Activated T-cell treated with anti-CD3 and anti-CD28 coated beads, Interleukin-2, amount 50 U/mL, for 48 hours (primary cell): ENCODE measurements at places on chromosomes 3 and 15.
A peak's percentile ranks its signal among the peaks of the same experiment; 100 is the strongest.

GRCh38 chr15:40344631-40345120 lies 3.9 kb upstream of the CCDC9B start:
- DNase-seq, result peak; percentile 76

GRCh38 chr15:72176159-72176558 lies 21.4 kb downstream of the GRAMD2A start:
- DNase-seq, result no peak

- DNase-seq, result peak; percentile 25
Observed at GRCh38 chr3:72134989-72135451, 350.1 kb upstream of the PROK2 start.

GRCh38 chr3:14428087-14429033 lies 26.0 kb downstream of the SLC6A6 start:
- peak; percentile 50 for DNase-seq

GRCh38 chr15:84922530-84922929 lies 38.1 kb downstream of the SLC28A1 start:
- DNase-seq, result no peak

DNA sequence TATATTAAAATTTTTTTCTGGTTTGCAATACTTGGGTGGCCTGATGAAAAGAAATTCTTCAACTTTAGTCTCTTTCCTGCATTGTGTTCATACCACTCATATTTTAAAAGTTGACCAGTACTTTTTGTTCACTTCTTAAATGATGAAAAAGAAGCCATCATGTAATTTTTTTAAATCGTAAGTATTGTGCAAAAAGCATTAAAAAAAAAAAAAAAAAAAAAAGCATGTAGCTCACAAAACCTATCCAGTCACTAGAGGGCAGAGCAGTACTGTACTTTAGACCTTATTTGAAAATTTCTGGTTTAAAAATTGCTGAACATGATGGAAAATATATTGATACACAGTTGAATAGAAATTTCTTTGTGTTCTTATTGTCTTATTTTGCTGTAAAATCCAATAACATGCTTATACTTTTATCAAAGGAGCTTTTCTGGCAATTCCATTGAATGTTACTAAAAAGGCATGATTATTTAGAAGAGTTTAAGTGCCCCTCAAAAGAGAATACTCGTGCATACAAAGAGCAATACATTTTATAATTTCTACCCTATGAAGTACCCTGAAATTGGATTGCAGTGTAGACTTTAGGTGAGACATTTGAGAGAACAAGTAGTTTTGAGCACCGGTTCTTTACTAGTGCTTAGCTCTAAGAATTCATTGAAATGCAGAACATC lies 137.7 kb downstream of the BBX start:
- DNase-seq, result no peak

DNA sequence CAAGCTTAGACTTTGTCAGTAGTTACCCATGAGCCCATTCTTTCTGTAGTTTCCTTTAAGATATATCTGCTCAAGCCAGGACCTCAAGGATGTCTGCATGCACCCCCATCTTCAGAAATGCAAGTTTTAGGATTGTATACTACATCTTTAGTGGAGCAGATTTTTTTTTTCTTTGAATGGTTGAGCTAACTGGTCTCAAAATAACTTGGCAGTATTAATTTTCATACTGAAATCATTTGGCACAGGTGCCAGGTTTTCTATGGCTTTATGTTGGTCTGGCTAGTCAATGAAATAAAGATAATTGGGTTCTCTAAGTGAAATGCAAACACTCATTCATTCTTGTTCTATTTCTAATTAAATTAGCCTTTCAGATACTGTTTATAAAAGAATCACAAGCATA lies 108.9 kb downstream of the ATG7 start:
- no peak for DNase-seq

DNA sequence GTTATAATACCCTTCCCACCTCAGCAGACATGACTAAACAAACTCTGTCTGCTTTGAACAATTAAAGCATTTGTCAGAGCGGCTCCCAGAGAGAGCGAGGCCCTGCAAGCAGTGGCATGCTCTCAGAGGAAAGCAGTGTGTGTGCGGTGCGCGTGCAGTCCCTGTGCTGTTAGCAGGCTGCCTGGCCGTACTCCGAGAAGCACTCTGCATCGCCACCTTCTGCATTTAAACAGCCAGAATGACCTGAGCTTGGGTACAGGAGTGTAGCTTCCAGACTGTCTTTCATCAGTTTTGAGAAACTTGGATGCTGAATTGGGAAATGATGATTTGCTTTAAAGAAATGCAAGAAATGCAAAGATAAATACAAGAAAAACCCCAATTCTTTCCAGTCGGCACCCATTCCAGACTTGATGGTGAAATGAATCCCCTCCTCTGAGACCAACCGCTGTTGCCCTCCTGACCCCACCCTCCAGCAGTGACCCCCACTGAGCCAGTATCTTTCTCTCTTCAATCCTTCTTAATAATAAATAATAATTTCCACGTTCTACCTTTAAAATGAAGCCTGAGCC lies 113.5 kb downstream of the VGLL4 start:
- DNase-seq, result no peak

GRCh38 chr3:142645236-142645793 lies 49.1 kb downstream of the PLS1 start:
- no peak for DNase-seq

DNA sequence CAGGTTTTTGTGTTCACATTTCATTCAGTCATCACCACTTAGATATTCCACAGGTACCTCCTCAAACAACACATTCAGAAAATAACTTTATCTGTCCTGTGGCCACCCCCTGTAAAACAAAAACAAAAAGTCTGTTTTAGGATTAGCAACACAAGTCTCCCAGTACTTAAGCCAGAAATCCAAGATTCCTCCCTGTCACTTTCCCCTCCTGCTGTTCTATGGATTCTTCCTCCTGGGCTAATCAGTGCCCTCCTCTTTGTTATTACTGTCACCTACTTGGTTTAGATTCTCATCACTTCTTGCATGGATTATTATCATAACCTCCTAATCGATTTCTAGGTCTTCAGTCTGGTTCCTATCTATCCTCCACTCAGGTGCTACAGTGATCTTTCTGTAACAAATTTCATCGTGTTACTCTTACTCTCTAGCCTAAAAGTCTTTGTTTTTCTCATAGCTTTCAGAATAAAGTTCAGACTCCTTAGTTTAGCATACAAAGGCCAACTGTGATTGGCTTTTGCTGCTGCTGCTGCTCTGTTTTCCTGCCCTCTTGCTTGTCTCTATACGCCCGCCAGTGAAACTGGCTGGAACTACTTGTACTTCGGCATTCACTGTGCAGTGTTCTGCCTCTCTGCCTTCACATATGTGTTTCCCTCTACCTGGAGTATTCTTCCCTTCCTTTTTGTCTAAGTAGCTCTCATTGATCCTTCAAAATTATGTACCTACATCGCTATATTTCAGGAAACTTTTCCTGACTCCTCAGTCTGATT lies 32.2 kb downstream of the PPP2R3A start:
- DNase-seq, result no peak

- DNase-seq, result no peak
Observed at GRCh38 chr3:146843476-146843875, 238.3 kb upstream of the PLSCR5 start.

- DNase-seq, result no peak
Observed at GRCh38 chr3:111577798-111578685, 17.1 kb downstream of the ZBED2 start.

DNA sequence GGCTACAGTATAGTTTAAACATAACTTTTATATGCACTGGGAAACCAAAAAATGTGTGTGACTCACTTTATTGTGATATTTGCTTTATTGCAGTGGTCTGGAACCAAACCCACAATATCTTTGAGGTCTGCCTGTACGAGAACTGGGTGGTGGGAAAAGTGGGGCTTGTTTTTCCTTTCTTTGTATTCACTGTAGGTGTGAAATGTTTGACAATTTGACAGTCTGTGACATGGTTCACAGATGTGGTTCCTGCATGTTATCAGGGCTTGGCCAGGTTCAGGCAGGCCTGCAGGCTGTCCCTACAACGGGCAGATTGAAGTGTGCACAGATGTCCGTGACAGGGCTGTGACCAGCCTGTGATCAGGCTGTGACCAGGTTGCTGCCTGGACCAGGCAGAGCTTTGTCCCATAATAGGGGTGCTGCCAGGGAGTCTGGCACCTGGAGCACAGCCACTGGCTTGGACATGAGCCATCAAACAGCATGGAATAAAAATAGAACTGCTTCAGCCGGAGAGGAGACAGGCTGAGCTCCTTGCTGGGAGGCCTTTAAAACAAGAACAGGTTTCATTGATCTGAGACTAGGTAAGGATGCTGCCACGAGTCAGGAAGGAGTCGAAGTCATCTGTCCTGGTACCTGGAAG lies 61.0 kb downstream of the KLF13 start:
- peak; percentile 30 for DNase-seq

DNA sequence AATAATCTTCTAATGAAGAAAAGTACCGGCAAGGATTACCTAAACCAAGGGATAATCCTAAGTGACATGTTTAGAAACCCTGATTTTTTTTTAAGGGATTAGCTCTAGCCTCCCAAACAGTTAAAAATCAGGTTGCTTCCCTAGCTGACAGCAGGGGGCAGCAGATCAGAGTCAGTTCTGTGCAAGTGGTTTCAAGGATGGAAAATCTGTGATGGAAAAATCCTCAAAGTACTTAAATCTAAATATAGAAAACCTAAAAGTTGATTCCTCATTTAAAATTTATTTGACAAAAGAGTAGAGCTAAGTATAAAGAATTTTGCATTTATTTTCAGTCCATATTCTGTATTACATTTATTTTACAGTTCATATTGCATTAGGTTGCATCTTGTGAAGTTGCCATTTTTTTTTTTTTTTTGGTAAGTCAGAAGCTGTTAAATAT lies 107.6 kb downstream of the PEX5L start:
- DNase-seq, result peak; percentile 46
